GM23248 (cell line): ENCODE measurements at places on chromosomes 6 and 20.

DNA sequence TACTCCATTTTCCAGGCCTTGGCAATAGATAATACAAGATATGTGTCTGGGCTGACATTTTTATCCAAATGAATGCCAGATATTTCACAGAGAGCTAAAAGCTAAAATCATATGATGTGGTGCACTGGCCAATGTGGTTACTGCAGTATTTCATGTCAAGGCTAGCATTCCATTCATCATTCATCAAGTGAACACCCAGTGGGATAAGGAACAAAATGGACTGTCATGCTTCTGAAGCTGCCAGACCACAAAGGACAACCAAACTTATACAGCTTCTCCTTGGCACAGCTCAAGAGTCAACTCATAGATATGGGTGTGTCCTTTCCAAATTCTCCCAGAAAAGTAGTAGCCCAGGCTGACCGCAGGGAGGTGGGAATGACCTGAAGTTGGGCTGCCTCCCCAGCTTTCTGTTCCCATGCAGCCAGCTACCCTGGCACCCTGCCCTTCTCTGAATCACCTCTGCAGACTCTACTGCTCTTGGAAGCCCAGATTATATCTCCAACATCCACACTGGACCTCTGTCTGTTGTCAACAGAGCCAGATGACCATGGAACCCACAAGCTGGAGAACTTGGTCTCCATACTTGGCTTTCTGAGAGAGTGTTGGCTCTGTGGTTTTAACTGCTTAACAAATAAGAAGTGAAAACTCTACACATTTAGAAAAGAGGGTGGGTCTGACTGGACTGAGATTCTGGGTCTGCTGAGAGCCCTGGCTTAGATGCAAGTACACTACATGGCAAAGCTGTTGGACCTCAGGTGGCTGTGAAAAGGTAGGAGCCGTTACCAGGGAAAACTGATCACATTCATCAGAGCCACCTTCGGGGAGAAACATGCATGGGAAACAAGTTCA is 122.8 kb downstream of the ALDH8A1 start:
- DNase-seq: peak; percentile 97

- peak; percentile 29 for DNase-seq
Observed at GRCh38 chr6:170393807-170394399, 87.3 kb downstream of the FAM120B start.

DNA sequence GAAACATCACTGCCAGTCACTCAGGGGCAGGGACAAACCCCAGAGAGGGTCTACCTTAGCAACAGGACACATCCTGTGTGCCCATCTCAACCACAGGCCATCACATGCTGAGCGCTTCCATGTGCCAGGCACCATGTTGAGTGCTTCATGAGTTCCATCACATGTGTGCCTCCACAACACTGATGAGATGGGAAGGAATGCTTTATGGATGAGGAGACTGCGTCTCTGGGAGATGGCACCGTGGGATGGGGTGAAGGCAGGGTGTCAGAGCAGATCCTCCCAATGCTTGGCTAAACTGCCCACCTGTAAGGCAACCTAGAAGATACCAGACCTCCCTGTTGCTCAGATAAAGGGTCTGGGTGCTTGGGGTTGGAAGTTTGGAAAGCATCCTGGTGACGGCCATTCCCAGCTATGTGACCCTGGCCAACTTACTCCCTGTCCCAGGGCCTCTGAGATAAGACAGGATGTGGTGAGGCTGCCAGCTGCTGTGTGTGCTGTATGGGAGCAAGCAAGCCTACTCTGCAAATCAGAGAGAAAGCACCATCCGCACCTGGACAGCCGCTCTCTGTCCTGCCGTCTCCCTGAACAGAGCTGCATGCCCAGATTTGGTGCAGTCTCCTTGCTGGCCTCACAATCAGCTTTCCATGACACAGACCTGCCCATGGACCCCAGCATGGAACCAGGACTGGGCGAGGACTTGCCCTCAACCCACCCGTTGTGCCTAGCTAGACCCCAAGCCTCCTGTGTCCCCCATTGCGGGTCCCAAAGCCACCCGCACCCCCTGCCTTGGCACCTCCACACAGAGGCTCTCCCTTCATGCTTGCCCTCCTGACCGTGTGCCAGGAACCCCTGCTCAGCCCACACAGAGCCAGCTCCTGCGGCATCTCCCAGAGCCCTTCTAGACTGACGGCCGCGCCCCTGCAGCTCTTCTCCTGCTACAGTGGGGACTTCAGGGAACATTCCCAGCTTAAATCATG is 143.7 kb downstream of the SYNDIG1 start:
- no peak for DNase-seq

GRCh38 chr20:63968136-63968927 is 1.4 kb downstream of the ZNF512B start:
- no peak for DNase-seq

DNA sequence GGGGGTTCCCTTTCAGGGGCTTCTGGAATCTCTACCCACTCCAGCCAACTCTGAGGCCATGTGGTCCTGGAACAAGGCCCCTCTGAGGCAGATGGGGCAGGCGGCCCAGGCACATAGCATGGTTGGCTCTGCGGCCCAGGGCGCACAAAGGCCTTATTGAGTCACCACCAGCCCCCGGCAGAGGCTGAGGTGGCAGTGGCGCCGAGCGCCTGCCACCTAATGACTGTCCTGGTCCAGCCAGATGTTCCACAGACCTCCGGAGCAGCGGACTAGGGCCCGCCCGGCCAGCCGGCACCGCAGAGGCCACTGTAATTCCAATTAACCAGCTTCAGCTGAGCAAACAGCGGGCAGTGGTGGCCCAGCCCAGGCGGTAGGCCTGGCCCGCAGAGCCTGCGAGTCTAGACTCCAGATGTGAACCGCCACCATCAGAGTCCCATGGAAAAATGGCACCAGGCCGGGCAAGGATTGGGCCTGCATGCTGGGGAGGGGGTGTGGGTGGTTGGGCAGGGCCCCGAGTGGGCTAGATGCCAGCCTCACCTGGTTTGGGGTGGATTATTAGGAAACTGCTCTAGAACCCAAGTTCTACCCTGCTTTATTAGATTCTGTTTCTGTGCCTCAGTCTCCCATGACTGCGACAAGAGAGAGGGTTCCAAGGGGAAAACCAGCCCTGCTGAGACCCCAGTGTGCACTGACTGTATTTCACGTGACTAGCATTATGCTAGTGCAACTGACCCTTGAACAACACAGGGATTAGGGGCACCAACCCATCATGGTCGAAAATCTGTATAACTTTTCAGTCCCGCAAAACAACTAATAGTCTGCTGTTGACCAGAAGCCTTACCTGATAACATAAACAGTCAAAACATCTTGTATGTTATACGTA is 34.1 kb upstream of the ID1 start:
- peak; percentile 96 for DNase-seq

DNA sequence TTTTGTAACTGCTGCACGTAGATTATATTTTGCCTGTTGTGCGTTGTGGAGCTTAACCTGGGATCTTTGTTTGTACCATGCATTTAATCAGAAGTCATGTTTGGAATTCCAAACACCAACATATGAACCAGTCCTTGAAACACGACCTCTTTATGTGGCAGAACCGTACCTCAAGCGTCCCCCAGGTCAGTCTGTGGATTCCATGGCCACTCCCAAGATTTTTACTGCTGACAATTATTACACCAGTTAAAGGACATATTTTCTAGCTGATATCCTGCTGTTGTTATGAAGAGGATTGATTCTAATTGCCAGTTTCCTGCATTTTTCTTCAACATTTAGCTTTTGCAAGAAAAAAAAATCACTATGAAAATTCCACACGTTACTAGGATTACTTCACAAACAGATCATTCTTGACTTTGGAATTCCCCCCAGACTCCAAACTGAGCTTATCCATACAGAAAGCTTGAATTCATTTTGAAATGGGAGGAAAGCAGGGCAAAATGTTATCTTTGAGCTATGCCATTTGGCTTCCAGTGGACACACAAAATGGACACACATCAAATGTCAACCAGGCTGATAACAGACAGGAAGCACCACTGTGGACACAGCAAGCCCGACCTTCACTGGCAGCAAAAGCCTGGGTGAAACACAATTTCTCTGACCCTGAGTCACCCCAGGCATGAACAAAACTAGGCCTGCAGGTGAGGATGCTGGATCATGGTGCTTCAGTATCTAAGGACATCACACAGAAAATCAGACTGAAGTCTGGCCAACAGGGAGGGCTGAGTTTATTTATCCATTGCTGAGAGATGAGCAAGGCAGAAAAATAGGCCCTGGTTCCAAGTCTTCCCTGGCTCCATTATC is 542.9 kb upstream of the JAG1 start:
- peak; percentile 35 for DNase-seq

- no peak for DNase-seq
Observed at GRCh38 chr6:125948455-125948854, 8.1 kb upstream of the HINT3 start.
